ENCODE measurements at places on chromosomes 6 and 20.

GRCh38 chr6:24927277-24927955 lies 8.3 kb downstream of the RIPOR2 start:
- no peak for DNase-seq

DNA sequence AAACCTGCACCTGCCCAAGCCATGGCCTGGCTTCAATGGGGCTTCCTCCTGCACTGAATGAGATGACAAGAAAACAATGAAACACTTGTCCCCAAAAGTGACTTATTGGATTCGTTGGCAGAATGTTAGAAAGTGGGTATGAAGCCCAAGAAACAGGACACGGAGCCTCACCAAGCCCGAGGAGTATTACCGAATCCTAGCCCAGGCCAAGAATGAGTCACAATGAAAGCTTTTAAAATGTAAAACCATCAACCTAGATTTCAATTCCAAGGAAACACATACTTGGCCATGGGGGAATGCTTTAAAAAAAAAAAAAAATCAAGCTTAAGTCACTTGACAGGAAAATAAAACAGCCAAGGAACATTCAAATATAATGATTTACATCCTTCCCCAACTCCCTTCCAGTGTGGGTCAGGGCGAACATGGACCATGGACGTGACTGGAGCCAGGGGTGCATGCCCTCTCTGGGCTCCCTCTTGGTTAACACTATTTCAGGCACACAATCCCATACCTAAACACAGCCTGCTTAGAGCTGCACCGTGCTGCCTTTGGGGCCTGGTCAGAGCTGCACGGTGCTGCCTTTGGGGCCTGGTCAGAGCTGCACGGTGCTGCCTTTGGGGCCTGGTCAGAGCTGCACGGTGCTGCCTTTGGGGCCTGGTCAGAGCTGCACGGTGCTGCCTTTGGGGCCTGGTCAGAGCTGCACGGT lies 3.1 kb upstream of the STX16 start:
- no peak for DNase-seq

- no peak for DNase-seq
Measured at GRCh38 chr6:134678436-134678889, 271.4 kb downstream of the ALDH8A1 start.

GRCh38 chr20:63115651-63116411 lies 100.1 kb downstream of the YTHDF1 start:
- DNase-seq, result no peak

DNA sequence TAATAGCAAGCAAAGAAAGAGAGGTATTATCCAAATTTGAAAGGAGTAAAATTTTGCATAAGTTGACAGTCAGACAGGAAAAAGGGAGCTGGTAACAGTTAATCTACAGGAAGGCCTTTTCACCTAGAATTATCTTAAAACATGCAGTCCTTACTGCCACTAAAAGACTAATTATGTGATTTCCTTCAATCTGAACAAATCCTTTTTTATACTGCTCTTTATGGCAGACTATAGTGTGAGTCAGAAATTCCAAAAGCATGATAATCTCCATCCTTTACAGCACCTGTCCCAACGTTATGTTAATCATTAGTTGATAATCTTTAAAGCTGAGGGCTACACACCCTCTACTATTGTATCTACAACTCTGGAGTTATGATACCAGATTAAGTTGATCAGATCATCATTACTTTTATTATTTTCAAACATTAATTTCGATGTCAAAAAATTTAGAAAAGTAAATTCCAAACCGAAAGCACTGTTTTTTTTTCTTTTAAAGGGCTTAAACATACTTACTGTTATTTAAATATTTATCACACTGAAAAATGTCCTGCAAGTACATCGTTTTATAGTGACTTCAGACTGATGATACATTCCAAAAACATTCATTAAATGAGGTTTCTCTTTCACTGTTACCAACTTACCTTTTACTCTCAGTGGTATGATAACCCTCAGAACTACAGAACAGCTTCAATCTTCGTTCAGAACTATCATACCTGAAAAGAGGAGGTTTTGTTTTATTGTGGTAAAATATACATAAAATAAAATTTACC lies 33.2 kb upstream of the AKAP7 start:
- DNase-seq, result no peak

GRCh38 chr6:168157272-168158212 lies 78.5 kb upstream of the FRMD1 start:
- no peak for DNase-seq

GRCh38 chr20:51695574-51696303 lies 72.5 kb downstream of the ATP9A start:
- no peak for DNase-seq

GRCh38 chr6:11368264-11368663 lies 135.8 kb upstream of the NEDD9 start:
- DNase-seq, result no peak

DNA sequence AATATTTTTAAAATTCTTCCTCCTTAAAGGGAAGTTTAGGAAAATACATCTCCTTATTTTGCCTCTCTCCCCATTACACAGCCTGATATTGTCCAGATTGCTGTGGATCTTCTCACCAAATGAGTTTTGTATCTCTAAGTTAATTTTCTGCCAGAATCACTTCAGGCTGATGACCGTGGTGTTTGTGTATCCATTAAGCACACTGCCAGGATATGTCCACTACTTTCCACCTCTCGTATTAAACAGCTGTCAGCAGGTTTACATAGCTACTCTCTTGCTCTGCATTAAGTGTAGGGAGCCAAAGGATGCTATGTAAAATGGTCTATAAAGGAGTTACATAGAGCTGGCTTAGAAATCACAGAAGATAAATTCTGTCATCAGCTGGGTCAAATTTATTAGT lies 201.1 kb downstream of the ZFAND3 start:
- DNase-seq, result no peak

DNA sequence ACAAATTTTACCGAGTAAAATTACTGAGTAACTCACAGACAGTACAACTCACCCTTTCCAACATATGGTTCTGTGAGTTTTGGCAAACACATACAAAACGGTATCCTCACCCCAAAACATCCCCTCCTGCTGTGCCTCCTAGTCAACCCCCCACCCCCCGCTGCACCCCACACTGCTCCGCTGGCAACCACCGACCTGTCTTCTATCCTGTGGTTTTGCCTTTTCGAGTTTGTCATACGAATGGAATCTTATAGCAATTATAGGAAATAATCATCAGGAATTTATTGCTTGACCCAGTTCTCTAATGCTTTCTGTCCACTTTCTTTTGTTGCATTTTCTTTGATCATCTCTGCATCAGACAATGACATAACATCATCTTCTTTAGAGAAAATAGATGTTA lies 312.3 kb downstream of the KIF16B start:
- no peak for DNase-seq

GRCh38 chr6:155738602-155739105 lies 283.0 kb upstream of the NOX3 start:
- no peak for DNase-seq

- DNase-seq, result no peak
Measured at GRCh38 chr6:35473850-35474130, 5.6 kb downstream of the RPL10A start.

DNA sequence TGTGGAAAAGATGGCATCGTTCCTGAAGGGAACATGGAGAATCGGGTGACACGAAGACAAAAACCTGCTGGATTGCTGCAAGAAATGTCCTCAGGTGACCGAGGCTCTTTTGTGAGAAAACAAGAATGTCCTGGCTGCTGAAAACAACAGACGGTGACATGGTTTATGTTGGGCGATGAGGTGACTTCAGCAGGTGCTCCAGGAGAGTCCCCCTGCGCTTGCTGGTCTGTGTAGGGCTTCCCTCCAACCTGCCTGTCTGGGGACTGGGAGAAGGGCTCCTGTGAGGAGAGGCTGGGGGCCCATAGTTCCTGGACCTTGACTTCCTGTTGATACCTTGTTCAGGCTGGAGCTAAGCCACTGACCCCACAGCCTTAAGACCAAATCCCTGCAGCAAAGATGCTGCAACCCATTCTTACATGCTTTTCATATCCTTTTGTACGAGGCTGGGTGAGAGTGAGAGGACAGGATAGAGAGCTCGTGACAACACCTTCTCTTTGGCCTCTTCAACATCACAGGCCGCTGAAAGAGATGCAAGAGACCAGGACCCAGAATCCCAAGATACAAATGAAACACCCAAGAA lies 134.8 kb downstream of the CD83 start:
- DNase-seq, result no peak

- DNase-seq, result no peak
Measured at GRCh38 chr6:89974834-89975233, 80.6 kb downstream of the GJA10 start.

DNA sequence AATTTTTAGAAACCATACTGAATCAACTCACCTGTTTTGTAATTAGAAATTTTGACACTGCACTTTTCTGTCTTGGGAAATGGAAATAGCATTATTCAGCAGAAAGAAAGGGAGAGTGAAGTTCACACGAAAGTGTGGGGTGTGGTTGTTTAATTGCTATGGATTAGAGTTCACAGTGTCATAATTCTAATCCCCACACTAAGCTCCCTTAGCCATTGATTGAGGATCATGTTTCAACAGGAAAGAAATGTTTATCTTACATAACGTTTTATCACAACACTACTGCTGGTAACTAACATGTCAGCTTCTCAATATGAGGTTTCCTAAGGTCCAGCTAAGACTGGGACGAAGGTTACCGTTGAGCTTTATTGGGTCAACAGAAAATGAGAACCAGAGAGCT lies 31.4 kb upstream of the GSTA5 start:
- DNase-seq, result no peak

Data from T-helper 2 cell (primary cell).